ENCODE measurements at places on chromosomes 3 and 15.

GRCh38 chr3:11612515-11613188 is 31.1 kb downstream of the VGLL4 start:
- DNase-seq, result no peak

GRCh38 chr15:50676799-50677483 is 9.7 kb downstream of the TRPM7 start:
- DNase-seq, result no peak

DNA sequence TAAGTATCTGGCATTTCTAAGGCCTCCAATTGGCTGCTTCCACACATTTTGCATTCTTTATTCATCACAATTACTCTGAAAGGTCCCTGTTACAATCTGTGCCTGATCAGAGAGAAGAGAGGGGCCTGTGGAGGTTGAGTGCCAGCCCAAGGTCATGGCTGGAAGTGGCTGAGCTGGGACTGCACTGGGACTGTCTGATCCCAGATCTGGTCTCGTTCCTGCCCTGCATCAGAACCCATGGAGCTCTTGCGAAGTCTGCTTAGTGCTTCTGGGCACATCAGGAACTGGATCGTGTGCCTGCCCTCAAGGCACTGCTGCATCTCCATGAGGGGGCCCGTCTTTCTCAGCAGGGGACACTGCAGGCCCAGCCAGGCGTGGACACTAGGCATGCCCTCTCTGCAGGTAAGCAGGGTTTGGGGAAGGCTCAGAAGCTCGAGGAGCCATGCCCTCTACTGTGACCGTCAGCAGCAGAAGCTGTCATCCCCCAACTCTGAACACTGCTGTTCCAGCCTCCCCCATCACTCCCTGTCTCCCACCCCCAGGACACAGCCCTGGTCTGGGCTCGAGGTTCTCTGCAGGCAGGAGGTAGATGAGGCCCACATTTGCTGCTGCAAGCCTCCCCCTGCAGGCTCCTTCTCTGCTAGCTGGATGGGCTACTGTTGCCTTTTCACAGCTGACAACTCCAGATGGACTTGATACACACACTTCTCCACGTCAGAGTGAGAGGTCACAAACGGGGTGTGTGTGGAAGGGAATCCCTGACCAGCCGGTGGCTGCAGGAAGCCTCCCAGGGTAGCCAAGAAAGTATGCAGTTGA is 96.5 kb upstream of the PRR23E start:
- DNase-seq, result no peak

GRCh38 chr3:15295506-15295905 is 36.9 kb downstream of the SH3BP5 start:
- DNase-seq, result no peak

DNA sequence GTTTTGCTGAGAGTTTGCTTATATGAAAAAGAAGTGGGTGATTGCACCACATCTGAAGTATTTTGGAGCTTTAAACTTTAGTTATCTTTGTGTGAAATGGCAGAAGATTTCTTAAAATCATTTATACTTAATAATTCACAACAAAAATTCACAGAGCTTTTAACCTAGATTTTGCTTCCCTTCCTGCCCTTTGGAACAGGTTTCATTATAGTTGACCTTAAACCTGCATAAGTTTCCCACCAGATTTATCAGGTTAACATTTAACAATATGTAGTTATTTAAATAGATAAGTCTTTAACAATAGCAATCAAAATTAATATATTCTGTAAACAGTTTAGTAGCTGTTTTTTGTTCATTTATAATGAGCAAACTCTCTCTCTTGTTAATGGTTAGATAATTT is 30.3 kb downstream of the CADM2 start:
- no peak for DNase-seq
